Smooth muscle cell of the coronary artery (primary cell): ENCODE measurements at places on chromosomes 2 and 18. TPM values are rescaled to one million over a fixed set of nuclear protein-coding genes. Genes with fewer than 3 reads are reported as not detected.

The HOXD4 gene
- 0.08 TPM in 1 of 2 replicates, not detected in the other for total RNA-seq

The ALPP gene
- not detected in 2 replicates for total RNA-seq

The CLEC4F gene
- total RNA-seq, result not detected in 2 replicates

The AQP4 gene
- total RNA-seq, result not detected in 2 replicates

The KCMF1 gene
- 39.8 and 57.7 TPM in 2 replicates for total RNA-seq

The RAPGEF4 gene
- total RNA-seq, result 0.90 and 3.0 TPM in 2 replicates

The ROCK2 gene
- 25.8 and 31.8 TPM in 2 replicates for total RNA-seq

The POTEC gene
- total RNA-seq, result 0.12 TPM in 1 of 2 replicates, not detected in the other

The CRYGC gene
- total RNA-seq, result not detected in 2 replicates

The ACADL gene
- total RNA-seq, result 0.12 and 0.83 TPM in 2 replicates

The LNPK gene
- 26.7 and 27.8 TPM in 2 replicates for total RNA-seq

The THSD7B gene
- under 0.01 TPM in 1 of 2 replicates, not detected in the other for total RNA-seq

The RTKN gene
- 11.0 and 16.5 TPM in 2 replicates for total RNA-seq

The MAPK4 gene
- total RNA-seq, result not detected in 2 replicates

The XPO1 gene
- total RNA-seq, result 113 and 154 TPM in 2 replicates

The IL1R2 gene
- total RNA-seq, result 1.1 and 5.9 TPM in 2 replicates

The TP53I3 gene
- 18.8 and 42.2 TPM in 2 replicates for total RNA-seq

The CDH20 gene
- 0.82 TPM in 1 of 2 replicates, not detected in the other for total RNA-seq

The CCDC141 gene
- total RNA-seq, result under 0.01 and 0.15 TPM in 2 replicates

The EFEMP1 gene
- total RNA-seq, result 2,454 and 4,421 TPM in 2 replicates

The SULT1C4 gene
- total RNA-seq, result not detected in 2 replicates

The LRATD1 gene
- 0.47 TPM in 1 of 2 replicates, not detected in the other for total RNA-seq

The RBBP8 gene
- total RNA-seq, result 6.2 and 10.8 TPM in 2 replicates

The LHCGR gene
- not detected in 2 replicates for total RNA-seq

The SERPINB12 gene
- total RNA-seq, result not detected in 2 replicates

The ANAPC1 gene
- 40.7 and 50.5 TPM in 2 replicates for total RNA-seq

The YES1 gene
- 22.7 and 137 TPM in 2 replicates for total RNA-seq

The FSHR gene
- total RNA-seq, result not detected in 2 replicates

The DUSP28 gene
- total RNA-seq, result 0.23 and 2.6 TPM in 2 replicates

The SLC14A1 gene
- 4.4 and 225 TPM in 2 replicates for total RNA-seq

The XRCC5 gene
- 119 and 191 TPM in 2 replicates for total RNA-seq

The ZNF892 gene
- total RNA-seq, result 2.3 and 4.7 TPM in 2 replicates

The STPG4 gene
- total RNA-seq, result 0.23 TPM in 2 replicates

The TSN gene
- total RNA-seq, result 19.9 and 39.7 TPM in 2 replicates

The NOTO gene
- not detected in 2 replicates for total RNA-seq

The SCYGR5 gene
- total RNA-seq, result not detected in 2 replicates

The AMER3 gene
- not detected in 2 replicates for total RNA-seq

The ST8SIA5 gene
- under 0.01 TPM in 1 of 2 replicates, not detected in the other for total RNA-seq

The DSC2 gene
- 0.23 TPM in 1 of 2 replicates, not detected in the other for total RNA-seq

The TUBA4A gene
- total RNA-seq, result 9.1 and 9.8 TPM in 2 replicates

The PTH2R gene
- total RNA-seq, result 0.08 TPM in 1 of 2 replicates, not detected in the other

The UCN gene
- 0.30 TPM in 1 of 2 replicates, not detected in the other for total RNA-seq

The SKOR2 gene
- not detected in 2 replicates for total RNA-seq

The CCT7 gene
- 294 and 401 TPM in 2 replicates for total RNA-seq

The MRPL33 gene
- 13.1 and 74.1 TPM in 2 replicates for total RNA-seq

The AQP12A gene
- total RNA-seq, result not detected in 2 replicates

The REEP1 gene
- total RNA-seq, result under 0.01 TPM in 1 of 2 replicates, not detected in the other

The CD28 gene
- under 0.01 TPM in 1 of 2 replicates, not detected in the other for total RNA-seq

The DQX1 gene
- total RNA-seq, result not detected in 2 replicates
